ENCODE measurements at places on chromosomes 5 and 9.

- no peak for DNase-seq
Observed at GRCh38 chr5:80592761-80593160, 22.7 kb upstream of the ANKRD34B start.

- DNase-seq = no peak
Observed at GRCh38 chr5:15008476-15008875, 136.9 kb upstream of the ANKH start.

DNA sequence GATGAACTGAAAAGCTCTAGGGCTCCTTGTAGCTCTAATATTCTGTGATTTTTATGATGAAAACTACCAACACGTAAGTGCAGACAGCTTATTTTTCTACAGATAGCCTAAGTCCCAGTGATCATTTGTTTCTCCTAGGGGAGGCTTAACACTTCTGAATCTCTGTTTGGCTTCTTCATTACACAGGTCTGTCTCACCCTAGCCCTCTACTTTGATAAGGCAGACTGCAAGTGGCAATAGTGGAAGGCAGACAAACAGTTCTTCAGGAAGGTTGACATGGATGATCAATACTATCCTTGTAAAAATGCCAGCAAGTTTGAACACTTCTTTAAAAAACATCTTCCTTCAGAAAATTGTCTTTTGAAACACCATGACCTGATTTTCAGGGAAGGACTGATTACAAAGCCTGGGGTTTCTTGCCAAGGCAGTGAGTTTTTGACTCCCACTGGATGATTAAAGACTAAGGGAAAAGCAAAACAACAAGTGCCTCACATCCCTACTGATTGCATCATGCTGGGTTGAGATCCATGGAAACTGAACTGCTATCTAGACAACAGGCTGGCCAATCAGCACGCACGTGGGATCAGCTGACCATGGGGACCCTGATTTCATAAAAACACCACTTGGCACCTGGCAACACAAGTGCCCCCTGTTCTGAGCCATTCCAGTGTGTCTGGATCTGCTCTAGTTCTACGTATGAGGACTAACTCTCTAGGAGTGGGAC lies 212.2 kb downstream of the SMARCA2 start:
- DNase-seq = no peak

GRCh38 chr9:38685535-38685934 lies 34.4 kb downstream of the FAM240B start:
- peak; percentile 53 for DNase-seq

GRCh38 chr5:77015938-77016569 lies 14.2 kb upstream of the AGGF1 start:
- DNase-seq = no peak

- DNase-seq = no peak
Observed at GRCh38 chr5:101721543-101721942, 574.5 kb downstream of the SLCO4C1 start.

DNA sequence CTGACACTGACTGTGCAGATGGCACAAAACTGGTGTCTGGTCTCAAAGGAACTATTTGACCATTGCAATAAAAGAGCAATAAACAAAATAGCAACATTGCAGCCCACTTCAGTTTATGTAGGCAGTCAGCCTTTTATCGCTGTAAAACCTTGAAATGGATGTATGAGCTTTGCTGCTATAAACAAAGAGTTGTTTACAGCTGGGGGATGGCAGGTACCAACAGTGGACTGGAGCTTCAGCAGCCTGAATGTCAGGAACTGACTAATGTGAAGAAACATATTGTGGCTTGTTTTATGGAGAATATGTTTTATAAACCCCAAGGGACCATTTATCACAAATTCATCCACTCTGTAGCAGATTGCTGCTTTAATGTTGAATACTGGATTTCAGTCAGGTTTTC lies 78.0 kb downstream of the PTPRD start:
- DNase-seq = no peak

GRCh38 chr9:29214690-29215253 lies 1641.5 kb upstream of the C9orf72 start:
- no peak for DNase-seq

GRCh38 chr9:109755040-109755439 lies 25.0 kb upstream of the PALM2AKAP2 start:
- no peak for DNase-seq

- DNase-seq = no peak
Observed at GRCh38 chr5:105840800-105841199, 1829.9 kb downstream of the EFNA5 start.

DNA sequence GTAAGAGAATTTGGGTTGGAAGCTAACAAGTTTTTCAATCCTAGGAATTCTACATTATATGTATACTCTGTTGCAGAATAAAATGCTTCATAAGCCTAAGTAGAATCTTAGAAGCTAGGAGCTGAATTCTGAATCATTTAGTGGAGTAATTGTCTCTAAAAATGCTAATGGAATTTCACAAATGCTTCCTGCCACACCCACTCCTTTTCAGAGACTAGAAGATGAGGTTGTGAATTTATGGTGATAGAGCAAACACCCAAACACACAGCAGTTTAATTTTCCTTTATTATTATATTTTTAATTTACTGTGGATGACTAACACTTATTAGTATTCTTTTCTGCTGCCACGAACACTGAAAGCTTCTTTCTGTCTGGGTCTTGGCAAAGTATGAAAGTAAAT lies 208.0 kb upstream of the PDE4D start:
- DNase-seq = no peak

DNA sequence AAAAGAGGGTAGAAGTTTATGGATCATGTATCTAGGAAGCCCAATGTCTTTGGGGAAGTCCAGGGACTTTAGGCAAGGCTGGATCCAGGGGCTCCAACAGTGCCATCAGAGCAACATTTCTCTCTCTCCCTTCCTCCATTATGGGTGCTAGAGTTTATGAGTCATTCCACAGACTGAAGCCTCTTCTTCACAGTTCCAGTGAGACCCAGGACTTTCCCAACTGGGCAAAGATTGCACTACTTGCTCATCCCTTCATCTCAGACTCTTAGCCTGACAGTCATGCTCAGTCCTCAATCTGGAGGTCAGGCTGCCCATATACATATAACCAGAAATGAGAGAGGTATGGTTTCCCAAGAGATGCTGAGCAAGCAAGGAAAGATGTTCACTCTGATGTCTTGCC lies 110.7 kb downstream of the FEM1C start:
- DNase-seq = no peak

GRCh38 chr5:53543401-53543800 lies 17.0 kb upstream of the NDUFS4 start:
- no peak for DNase-seq

DNA sequence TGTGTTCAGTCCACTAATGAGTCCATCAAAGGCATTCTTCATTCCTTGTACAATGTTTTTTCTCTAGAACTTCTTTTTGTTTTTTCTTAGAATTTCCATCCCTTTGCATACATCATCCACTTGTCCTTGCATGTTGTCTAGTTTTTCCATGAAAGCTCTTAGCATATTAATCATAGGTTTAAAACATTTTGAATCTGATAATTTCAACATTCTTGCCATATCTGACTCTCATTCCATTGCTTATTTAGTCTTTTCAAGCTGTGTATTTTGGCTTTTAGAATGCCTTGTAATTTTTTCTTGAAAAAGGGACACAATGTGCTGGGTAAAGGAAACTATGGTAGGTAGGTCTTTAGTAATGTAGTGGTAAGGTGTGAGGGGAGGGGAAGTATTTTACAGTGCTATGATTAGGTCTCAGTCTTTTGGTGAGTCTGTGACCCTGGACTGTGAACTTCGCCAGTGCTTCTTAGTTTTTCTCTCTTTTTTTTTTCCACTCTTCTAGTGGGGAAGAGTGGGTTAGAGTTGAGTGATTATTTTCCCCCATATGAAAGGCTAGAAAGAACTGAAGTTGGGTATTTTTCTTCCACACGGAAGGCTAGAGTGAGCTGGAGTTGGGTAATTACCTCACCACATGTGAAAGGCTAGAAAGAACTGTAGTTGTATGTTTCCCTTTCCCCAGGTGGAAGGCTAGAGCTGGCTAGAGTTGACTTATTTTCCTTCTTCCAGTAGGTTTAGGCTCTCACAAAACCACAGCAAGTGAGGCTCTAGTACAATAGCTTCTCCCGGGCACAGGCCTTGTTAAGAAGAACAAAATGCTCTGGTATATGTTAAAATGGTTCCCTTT lies 172.1 kb downstream of the SNX18 start:
- DNase-seq = no peak

Measured in substantia nigra (tissue), 51 donors.